ENCODE measurements at places on chromosomes 1 and 21.

DNA sequence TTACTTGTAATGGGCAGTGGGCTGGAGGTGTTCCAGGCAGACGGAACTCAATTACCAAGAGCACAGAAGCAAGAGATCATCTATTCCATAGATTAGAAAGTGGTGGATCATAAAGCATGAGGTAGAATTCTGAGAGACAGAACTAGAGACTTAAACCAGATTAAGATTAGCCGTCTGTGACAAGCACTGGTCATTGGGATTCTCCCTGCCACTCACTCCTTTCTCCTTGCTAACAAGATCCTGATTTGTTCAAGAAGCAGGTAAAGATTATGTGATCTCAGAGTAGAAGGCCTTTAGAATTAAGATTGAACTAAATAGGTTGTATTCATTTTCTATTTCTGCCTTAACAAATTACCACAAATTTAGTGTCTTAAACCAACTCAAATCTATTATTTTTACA is 1.5 kb upstream of the HSPA13 start:
- DNase-seq = no peak

DNA sequence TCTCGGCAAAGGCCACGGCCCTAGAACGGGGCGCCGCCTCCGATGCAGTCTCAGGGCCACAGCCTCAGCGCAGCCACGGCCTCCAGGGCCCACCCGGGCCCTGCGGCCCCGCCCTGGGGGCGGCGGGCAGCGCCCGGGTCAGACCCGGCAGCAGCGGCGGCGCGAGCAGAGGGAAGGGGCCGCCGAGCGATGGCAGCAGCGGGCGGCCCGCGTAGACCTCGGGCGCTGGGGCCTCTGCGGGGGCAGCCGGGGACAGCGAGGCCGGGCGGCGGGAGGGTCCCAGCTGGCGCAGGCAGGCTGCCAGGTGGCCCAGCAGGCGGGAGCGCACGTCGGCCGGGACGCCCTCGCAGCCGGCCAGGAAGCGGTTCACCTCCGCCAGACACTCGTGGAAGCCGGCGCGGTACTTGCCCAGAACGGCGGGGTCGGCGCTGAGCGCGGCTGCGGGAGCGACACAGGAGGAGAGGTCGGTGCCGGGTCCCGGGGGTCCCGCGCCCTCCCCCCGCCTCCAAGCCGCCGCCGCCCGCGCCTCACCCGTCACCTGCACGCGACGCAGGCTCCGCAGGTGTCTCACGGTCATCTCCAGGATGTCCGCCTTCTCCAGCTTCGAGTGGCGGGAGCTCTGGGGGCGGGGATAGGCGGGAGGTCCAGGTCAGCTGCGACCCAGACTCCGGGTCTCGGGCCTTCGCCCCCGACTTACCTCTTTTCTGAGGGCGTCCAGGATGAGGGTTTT is 737 bp downstream of the HES4 start:
- DNase-seq = no peak

DNA sequence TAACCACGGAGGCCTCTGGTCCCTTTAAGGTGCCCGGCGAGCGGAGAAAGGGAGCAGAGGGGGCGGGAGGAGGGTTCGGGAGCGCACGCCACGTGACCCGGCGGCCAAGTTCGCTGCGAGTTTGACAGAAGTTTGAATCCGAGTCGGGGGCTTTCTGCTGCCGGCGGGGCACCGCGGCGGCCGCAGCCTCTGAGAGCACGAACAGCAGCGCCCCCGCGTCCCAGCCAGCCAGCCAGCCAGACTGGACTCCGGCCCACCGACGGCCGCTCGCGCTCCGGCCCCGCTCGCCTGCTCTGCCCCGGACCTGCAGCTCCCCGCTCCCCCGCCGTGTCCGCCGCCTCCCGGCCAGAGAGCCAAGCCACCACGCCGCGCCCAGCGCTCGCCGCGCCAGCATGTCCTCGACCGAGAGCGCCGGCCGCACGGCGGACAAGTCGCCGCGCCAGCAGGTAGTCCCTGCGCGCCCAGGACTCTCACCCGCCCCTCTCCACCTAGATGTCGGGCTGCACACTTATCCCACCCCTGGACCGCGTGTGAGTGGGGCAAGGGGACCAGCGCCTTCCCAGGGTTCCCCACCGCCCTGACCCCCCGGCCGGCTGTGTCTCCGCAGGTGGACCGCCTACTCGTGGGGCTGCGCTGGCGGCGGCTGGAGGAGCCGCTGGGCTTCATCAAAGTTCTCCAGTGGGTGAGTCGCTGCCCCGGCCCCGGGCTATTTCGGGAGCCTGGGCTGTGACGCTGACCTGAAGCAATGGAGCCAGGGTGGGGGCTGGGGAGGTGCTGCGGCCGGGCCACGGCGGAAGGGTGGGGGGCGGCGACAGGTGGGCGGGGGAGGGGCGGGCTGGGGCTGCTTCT is at the start of gene SYPL2:
Gene SYPL2, plus strand, starts transcription at position 95 of the 849 bp plus-strand sequence. Its CDS starts 298 bp downstream, at position 393.
- no peak for DNase-seq

GRCh38 chr1:116115476-116116439 is 4.6 kb downstream of the MAB21L3 start:
- no peak for DNase-seq

- DNase-seq = no peak
Measured at GRCh38 chr1:63269571-63269970, 52.8 kb upstream of the FOXD3 start.

- no peak for DNase-seq
Measured at GRCh38 chr1:21866707-21867043, 54.6 kb downstream of the LDLRAD2 start.

- DNase-seq = no peak
Measured at GRCh38 chr1:21775985-21776562, 6.9 kb downstream of the USP48 start.

- no peak for DNase-seq
Measured at GRCh38 chr1:5613900-5614299, 378.3 kb downstream of the NPHP4 start.

Measured in GM12864 (cell line).